ENCODE measurements at places on chromosomes 7 and 10.
A peak's percentile ranks its signal among the peaks of the same experiment; 100 is the strongest.

- no peak for DNase-seq
These were observed 50.9 kb downstream of the TPK1 start for GRCh38 chr7:144784943-144785342.

- peak; percentile 45 for DNase-seq
These were observed 142.1 kb downstream of the HGF start for GRCh38 chr7:81627536-81628287.

DNA sequence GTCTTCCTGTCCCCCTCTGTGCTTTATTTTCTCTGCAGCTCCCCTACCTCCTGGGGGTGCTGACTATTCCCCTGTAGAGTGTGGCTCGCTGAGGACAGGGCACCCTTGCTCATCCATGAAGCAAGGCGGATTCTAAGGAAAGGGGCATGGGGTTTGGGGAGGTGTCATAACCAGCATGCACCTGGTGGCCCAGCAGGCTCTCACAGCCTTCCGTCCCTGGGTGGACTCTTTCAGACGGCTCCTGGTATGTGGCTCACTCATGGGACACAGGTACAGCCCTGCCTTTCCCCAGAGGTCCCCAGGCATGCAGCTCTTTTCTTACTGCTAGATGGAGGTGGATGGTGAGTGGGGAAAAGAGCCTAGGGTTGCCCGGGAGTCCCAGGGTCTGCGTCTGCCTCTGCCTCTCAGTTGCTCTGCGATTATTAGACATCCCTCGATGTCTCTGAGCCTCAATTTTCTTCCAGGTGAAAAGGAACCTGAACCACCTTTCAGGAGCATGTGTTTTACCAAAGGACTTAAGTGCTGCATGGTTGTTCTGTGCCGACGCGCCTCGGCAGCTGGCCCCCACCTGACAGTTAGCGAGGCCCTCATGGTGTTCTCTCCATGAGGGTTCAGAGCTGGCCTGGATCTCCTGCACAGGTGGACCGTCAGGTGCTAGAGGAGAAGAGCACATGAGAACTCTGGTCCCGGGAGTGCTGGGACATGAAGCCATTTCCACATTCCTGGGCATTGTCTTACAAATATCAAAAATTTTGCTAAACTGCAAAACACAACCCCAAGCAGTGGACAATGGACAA, 172.5 kb upstream of the SHH start:
- DNase-seq = no peak

GRCh38 chr10:70253878-70254765, 20.9 kb upstream of the PPA1 start:
- no peak for DNase-seq

DNA sequence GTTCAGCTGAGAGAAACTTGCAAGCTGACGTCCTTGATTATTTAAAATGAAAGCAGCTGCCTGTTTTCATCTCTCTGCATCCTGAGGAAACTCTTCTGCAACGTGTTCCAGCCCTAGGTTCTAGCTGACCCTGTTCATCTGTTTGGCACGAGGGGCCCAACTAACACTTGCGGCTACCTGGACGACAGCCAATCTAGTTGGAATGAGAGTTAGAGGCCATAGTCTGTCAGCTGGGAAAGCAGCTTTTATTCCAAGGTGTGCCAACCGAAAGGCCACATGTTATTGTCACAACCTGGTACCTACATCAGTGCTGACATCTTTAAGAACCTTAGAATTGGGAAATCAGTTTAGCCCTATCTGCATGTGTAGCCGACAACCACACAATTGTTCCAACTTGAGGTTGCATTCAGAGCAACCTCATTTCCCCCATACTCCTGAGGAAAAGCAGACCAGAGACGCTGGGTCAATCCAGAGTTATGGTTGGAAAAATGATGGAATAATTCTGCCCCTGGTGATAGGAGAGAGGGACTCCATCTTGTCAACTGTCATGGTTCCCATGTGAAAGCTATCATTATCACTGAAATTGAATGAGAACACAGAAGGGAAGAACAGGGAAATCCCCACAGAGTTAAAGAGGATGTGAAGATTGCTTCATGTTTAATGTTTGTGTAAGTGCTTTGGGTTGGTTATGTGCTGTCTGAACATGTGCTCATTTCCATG, 121.6 kb downstream of the EGFR start:
- peak; percentile 65 for DNase-seq

DNA sequence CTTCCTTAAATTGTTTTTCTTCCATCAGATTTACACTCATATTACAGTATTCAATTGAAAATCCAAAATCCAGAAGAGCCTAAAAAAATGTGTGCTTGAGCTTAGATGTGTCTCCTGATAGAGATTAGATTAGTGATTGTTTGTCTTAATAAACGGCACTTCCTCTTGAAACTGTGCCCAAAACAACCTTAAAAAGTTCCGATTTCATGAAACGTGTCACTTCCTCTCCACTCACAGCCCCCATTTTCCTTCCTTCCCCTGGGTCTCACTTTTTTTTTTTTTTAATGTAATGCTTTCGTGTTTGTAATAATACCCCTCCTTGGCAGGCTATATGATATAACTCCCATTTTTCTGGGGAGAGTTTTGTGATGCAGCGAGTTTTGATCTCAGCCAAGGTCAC, 114.8 kb upstream of the ADO start:
- DNase-seq = peak; percentile 67

DNA sequence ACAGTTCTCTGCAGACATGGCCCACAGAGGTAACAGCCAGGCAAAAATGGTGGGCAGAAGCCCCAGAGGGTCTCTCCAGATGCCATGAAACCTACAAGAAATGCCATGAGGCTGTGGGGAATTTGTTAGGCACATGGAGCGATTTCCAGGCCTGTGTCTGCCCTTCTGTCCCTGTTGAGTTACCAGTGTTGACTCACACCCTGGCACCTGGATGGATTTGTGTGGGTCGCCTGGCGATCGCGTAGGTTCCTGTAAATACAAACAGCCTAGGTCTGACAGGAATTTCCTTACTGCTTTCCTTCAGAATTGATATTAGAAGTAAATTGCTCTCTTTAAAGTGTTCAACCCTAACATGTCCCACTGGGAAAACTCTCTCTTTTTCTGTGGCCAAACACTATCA, 164.9 kb upstream of the EEPD1 start:
- no peak for DNase-seq

DNA sequence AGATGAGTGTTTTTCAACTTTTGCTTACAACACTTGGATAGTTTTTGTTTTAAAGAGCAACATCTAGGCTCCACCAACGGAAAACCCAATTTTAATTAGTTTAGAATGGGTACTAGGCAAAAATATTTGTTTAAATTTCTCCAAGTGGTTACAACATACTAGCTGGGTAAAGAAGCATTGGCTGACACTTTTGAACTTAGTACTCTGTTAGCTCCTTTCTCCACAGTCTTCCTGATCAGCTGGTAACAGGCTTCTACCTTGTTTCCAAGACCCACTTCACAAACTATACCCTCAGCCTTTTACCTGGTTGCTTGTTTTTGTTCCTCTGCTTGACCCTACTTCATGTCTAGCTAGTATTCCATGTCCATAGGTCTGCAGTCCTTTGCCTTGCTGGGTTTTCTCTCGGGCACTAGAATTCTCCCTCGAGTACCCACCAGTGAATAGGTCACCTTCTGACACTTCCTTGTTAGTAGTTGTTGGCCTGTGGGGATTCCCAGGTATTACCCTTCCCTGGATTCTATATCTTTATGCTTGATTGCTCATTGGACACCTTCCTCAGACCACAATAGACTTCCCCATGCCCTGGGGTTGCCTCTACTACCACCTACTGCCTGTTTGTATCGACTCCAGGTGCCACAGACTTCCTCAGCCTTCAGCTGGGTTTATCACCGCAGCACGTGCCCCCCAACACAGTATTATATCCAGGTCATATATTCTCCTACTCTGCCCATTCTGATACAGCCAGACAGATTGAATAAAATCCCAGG, 42.0 kb downstream of the PRPS1L1 start:
- no peak for DNase-seq

DNA sequence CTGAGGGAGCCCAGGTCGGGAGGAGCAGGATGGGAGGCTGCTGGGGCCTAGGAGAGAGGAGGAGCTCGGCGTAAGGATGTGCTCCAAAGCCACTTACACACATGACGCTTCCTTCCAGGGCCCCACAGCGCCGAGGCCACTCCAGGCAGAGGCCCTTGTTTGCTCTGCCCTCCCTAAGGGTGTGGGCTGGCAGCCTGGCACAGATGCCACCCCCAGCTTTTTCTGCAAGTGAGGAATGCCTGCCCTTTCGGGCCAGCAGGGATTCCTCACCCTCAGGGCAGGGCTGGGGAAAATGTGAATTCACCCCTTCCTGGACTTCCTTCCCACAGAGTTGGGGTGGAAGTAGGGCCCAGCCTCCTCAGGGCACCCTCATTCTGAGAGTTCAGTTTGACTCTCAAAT, 5.6 kb upstream of the AQP1 start:
- no peak for DNase-seq

DNA sequence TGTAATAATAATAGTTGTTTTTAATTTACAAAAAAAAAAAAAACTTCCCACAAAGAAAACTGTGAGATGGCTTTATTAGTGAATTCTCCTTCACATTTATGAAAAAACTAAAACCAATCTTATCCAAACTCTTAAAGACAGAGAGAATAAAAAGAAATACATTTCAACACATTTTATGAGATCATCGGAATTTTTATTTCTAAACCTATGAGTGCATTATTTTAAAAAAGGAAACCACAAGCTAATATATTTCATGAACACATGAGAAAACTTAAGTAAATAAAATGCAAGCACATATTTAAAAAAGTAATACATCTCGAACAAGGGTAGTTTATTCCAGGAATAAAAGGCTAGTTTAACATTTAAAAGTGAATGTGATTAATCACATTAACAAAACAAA, 31.5 kb downstream of the C7orf25 start:
- no peak for DNase-seq

DNA sequence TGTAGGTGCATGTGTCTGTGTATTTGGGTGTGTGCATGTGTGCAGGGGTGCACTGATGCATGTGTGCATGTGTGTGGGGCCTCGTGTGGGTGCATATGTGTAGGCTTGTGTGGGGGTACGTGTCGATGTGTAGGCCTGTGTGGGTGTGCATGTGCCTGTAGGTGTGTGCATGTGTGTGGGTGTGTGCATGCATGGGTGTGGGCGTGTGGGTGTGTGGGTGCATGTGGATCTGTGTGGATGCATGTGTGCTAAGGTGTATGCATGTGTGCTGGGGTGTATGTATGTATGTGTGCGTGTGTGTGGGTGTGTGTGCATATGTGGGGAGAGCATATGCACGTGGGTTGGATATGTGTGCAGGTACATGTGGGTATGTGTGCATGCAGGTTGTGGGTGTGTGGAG, 73.2 kb downstream of the NKX6-2 start:
- no peak for DNase-seq

DNA sequence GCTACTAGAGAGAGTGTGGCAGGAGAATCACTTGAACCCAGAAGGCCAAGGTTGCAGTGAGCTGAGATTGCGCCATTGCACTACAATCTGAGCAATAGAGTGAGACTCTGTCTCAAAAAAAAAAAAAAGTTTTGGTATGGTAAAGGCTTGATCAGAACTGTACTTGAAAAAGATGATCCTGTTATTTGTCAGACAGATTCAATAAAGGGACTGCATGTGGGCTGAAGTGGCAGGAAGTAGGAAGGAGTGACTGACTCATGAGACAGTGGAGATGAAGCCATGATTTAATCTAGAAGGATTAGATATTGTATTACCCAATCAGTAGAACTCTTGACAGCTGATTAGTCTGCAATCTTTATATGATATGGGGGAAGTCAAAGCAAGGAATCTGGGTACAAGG, 2.7 kb upstream of the TMEM254 start:
- no peak for DNase-seq

- DNase-seq = peak; percentile 73
These were observed 270.5 kb upstream of the MKLN1 start for GRCh38 chr7:131057015-131057793.

- DNase-seq = peak; percentile 24
These were observed 511.0 kb downstream of the GFRA1 start for GRCh38 chr10:115762029-115762428.

- no peak for DNase-seq
These were observed 54.9 kb downstream of the KMT2E start for GRCh38 chr7:105068886-105069285.

DNA sequence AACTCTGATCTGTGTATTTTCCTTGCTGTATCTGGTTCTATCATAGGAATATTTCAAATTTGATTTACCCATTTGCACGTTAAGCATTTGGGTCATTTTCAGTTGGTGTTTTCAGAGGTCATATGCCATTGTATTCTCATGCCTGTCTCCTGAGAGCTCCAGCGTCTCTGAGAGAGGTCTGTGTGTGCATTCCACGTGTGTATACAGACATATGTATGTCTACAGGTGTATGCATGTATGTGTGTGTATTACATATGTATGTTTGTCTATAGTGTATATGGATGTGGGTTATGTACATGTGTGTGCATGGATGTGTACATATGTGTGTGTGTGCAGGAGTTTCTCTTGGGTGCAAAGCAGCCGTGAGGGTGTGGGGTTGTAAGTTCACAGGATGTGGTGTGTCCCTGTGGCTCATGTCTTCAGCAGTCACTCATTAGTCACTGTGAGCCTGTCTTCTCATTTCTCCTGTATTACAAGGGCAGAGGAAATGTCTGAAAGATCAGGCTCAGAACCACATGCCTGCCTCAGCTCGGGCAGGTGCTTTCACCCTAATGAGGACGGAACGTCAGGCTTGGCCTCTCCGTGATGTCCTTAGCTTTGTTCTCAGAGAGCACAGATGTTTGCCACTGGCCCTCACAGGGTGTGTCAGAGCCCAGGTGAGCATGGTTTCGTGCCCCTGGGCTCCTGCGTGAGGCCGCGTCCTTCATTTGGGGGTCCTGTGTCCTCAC, 101.6 kb downstream of the NKX6-2 start:
- no peak for DNase-seq
